ENCODE measurements at places on chromosomes 4 and X.

DNA sequence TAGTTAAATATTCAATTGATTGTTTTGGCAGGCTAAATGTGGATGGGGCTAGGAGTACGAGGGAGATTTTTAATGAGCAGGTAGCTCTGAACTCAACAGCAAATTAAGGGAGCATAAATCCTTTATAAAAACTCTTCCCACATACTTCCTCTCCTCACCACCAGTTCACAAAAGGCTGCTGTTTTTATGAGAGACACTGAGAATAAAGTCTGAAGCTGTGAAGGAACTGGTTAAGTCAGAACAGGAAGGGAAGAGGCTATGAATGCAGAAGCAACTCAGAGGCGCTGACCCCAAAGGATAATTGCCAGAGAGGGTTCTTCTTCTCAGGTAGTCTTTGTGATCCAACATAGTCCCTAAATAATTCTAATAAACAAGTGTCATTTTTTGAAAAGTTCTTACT lies 406.1 kb downstream of the GPM6A start:
- no peak for DNase-seq

- no peak for DNase-seq
Observed at GRCh38 chr4:134624365-134624764, 422.8 kb upstream of the PABPC4L start.

- peak; percentile 3 for DNase-seq
Observed at GRCh38 chrX:18702362-18703195, 4.9 kb upstream of the PPEF1 start.

- no peak for DNase-seq
Observed at GRCh38 chr4:170672381-170672965, 582.7 kb upstream of the AADAT start.

DNA sequence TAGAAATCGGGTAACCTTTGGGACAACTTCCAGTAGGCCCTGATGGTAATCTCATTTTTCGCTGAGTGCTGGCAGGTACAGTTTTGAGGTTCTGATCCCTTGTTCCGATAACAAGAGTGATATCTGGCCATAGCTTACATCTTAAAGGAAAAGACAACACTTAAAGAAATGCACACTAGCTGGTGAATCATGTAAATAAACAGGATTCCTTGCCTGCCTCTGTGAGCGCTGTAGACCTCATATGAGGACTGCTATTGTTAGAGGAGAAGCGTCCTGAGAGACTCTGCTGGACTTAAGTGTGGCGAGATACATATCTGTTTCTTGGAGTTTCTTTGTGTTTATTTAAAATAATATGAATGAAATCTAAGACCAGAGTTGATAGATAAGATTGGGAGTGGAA lies 149.3 kb upstream of the SLC4A4 start:
- DNase-seq = no peak

- no peak for DNase-seq
Observed at GRCh38 chr4:37799941-37800554, 26.4 kb upstream of the PGM2 start.

GRCh38 chr4:140799686-140800225 lies 43.6 kb upstream of the TBC1D9 start:
- DNase-seq = no peak

DNA sequence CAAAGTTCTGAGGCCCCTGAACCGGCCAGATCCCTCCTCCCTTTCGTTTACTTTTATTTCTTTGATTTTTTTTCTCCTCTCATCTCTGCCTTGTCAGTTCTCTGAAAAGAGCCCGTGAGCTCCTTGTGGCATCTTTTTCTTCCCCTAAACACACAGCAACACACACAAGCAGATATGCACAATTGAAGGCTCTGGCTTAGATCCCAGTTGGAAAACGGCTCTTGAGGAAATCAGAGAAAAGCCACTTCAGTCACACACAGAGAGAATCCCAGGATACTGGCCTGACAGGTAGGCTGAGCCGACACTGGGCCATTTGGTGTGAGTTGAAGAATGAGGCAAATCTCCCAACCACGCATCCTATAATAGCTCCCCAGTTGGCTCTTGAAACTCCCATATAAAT lies 12.9 kb downstream of the DIPK2B start:
- DNase-seq = no peak

GRCh38 chr4:52884994-52885393 lies 22.9 kb downstream of the RASL11B start:
- no peak for DNase-seq

GRCh38 chrX:96994093-96994492 lies 110.4 kb downstream of the RPA4 start:
- no peak for DNase-seq

DNA sequence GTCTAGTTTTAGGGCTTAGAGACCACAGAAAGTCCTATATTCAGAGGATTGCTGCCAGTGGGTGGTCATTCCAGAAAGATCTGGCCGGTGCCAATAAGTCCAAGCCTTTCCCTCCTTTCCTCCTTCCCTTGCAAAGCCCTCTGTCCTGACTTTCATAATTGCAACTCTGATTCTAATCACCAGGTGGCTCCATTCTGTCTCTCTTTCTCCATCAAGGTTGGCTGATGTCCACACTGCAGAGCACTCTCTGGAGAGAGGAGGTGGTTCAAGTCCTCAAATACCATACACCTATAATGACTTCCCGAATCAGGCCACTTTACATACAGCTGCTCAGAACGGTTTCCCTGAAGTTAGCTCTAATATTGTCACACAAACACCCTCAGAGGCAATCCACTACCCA lies 22.4 kb upstream of the ARMCX4 start:
- DNase-seq = no peak

DNA sequence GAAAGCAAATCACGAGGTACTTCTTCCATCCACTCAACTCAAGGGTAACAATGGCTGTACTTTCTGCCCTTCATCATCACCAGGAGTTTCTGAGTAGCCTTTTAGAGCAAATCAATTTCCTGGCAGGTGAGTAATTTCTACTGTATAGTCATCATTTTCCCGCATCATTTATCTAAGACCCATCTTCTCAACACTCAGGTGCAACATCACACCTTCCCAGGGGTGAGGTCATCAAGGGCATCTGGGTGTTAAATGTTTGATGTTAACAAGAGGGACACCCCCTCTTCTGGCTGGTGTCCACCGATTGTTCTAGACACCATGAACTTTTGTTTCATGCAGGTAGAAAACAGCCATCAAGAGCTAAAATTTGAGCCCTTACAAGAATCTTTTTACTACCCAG lies 313.4 kb upstream of the MAGEB2 start:
- DNase-seq = no peak

DNA sequence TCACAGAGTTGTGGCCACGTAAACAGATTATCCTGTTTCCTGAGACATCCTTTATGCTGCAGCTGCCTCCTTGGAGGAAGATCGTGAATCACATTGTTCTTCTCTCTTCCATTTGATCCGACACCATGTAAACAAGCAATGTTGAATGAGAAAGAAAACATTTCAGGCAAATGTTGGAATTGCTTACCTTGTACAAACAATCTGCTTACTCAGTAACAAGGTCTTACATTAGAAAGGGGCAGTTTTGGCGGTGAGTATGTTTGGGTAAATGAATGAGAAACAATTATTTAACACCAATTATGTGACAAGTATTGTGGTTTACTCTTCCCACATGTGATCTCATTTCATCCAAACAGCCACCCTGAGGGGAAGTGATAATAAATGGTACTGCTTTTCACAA lies 637.8 kb downstream of the RAB28 start:
- DNase-seq = no peak

DNA sequence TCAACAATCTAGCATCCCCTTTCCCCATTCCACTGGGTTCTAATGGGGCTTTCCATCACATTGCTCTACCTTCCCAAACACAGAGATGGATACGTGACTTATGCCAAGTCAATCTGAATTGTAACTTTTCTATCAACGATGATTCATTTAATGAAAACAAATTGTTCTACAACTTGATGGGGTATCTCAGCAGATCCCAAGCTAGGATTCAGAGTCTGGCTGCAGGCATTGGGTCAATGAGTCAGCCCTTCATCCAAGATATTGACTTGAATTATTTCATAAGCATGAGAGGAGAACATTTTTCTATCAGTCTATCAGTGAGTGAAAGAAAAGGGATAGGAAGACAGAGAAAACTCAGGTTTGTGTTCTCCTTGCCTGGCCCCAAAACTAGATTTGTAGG lies 15.0 kb upstream of the HPGDS start:
- DNase-seq = no peak

DNA sequence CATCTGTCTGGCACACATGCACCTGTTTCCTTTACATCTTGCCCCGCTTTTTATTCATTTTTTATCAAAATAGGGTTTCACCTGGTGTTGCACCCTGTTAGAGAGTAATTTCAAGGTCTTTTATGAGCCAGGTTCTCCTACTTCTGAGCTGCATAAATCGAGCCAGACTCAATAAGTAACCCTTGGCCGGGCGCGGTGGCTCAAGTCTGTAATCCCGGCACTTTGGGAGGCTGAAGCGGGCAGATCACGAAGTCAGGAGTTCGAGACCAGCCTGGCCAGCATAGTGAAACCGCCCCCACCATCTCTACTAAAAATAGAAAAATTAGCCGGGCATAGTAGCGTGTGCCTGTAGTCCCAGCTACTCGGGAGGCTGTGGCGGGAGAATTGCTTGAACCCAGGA lies 1.0 kb upstream of the PPP2R3B start:
- no peak for DNase-seq

DNA sequence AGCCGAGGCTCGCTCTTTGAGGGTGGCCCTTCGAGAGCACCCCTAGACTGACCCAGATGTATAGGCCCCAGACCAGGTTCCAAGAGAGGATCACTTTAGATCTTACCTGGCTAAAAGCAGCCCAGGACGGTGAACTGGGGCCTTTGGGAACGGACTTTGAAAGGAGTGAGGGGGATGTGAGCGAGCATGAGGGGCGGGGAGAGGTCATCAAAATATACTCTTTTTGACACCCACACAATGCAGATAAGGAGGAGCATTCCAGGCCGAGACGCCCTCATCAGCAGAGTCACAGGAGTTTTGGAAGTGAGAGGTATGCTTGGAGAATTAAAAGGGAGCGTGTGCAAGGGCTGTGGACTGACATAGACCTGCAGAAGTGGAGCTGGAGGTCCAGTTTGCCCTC lies 528 bp downstream of the NSDHL start:
- no peak for DNase-seq

DNA sequence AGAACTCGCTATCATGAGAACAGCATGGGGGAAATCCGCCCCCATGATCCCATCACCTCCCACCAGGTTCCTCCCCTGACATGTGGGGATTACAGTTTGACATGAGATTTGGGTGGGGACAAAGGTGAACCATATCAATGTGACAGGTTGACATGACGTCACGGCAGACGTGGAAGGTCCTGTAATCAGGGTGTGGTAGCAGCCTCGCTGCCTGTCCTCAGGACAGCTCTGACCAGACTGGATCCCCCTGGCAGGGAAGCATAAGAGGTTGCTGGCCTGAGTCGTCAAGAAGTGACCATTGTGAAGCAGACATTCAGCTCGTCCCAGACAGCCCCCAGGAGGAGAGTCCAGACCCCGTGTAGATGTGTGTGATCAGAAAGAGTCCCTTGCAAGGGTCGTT lies 104.6 kb downstream of the TNIP2 start:
- no peak for DNase-seq

GRCh38 chr4:4853371-4853823 lies 6.1 kb upstream of the MSX1 start:
- DNase-seq = no peak

- DNase-seq = peak; percentile 65
Observed at GRCh38 chr4:119729835-119730670, 101.4 kb upstream of the PDE5A start.

GRCh38 chrX:39296472-39296871 lies 495.2 kb downstream of the MID1IP1 start:
- DNase-seq = no peak

- DNase-seq = no peak
Observed at GRCh38 chr4:1785592-1785991, 7.5 kb upstream of the FGFR3 start.

DNA sequence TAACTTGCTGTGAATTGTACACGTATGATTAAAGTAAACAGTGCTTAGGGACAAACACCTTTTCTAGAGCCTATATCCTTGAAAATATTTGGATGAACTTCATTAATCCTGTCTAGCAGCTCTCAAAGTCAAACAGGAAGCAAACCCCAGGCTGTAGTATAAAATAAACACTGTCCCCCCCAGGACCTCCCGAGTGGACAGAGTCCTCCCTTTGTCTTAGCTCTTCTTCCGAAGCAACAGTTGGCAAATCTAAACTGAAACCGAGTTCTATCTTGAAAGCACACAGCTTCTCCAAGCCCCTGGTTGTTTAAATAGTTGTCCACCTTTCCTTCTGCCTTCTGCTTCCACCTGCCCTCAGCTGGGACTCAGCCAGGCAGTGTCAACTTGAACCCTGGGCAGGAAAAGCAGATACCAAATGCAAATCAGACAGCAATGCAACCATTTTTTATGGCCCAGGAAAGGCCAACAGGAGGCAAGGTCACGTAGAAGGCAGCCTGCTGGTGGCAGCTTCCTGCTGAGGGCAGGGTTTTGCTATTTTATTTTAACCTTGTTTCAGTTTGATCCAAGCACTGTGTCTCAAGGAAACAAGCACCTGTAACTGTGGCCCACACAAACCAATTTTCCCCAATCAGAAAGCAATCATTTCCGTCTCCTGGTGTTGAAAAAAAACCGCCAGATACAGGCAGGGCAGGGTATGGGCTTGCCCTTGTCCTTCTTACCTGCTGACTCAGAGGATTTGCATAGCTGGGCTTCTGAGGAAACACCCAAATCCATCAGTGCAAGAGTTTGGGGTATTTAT lies 110.3 kb upstream of the KIT start:
- no peak for DNase-seq

GRCh38 chr4:11423465-11423864 lies 5.2 kb downstream of the HS3ST1 start:
- DNase-seq = no peak

GRCh38 chrX:20197641-20198210 lies 56.1 kb upstream of the EIF1AX start:
- DNase-seq = no peak

DNA sequence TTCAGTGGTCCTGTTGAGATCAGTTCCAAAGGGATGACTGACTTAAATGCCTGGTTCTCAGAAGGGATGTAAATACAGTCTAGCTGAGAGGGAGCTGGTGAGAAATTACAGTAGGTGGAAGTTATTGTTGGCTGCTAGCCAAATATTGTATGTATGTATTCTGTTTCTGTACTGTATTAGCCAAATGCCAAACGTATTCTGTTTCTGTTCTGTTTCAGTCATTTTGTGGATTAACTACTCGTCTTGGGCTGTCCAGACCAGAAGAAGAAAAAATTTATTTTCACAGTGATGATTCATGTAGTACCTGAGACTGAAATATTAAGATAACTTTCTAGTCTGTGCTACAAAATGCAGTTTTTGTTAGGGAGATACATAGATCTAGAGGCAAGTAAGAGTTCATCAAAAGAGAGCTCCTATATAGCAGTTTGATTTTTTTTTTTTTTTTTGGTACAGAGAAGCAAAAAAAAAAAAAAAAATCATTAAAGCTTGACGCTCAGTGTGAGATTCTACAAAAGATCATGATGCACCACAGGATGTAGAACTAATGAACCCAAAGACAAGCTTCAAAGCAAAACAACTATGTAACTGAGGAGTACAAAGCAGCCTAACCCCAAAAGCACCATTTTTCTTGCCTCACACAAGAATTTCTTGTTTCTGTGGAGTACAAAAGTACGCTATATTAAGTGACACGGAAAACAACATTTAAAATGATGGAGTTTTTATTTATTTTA lies 54.8 kb downstream of the CASP6 start:
- no peak for DNase-seq

- no peak for DNase-seq
Observed at GRCh38 chr4:176077561-176077960, 11.9 kb downstream of the WDR17 start.

Data from epithelial cell of prostate (primary cell).